Transverse colon (tissue), 4 donors: ENCODE measurements at places on chromosomes 1 and 21.

DNA sequence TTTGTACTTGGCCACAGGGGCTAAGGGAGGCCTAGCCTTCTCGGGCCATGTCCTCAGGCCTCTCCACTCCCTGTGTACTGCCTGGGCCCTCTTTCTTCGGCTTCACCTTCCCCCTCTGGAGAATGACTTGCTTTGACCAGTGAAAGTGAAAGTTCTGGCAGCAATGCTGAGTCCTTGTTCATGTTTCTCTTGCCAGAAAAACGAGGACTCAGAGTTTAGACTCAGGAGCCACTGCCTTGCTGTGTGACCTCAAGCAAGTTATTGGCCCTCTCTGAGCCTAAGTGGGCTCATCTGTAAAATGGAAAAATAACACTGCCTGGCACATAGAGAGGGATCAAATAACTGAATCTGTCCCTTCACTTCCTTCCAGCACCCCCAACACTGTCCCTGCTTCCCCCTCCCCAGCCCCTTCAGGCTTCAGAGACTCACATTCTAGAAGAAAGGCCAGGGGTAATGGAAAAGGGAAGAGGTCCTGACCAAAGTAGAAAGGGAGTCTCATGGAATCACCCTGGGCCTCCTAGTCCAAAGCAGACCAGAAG lies 1.5 kb downstream of the C1QA start:
- no peak for DNase-seq

DNA sequence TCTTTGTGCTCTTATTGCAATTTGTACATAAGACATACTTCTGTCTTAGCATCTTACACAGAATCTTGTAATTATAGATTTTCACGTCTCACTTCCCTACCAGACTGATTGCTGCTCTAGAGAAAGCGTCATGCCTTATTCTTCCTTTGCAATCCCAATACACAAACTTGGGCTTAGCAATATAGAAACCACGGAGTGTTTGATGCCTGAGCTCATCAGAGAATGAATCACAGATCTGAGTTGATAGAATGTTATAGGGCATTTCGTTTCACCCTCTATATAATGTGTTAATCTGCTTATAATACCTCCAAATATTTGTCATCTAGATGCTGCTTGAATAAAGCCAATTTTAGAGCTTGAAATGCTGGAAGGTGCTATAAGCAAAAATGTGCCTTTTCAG lies 6.6 kb downstream of the FMO1 start:
- no peak for DNase-seq

DNA sequence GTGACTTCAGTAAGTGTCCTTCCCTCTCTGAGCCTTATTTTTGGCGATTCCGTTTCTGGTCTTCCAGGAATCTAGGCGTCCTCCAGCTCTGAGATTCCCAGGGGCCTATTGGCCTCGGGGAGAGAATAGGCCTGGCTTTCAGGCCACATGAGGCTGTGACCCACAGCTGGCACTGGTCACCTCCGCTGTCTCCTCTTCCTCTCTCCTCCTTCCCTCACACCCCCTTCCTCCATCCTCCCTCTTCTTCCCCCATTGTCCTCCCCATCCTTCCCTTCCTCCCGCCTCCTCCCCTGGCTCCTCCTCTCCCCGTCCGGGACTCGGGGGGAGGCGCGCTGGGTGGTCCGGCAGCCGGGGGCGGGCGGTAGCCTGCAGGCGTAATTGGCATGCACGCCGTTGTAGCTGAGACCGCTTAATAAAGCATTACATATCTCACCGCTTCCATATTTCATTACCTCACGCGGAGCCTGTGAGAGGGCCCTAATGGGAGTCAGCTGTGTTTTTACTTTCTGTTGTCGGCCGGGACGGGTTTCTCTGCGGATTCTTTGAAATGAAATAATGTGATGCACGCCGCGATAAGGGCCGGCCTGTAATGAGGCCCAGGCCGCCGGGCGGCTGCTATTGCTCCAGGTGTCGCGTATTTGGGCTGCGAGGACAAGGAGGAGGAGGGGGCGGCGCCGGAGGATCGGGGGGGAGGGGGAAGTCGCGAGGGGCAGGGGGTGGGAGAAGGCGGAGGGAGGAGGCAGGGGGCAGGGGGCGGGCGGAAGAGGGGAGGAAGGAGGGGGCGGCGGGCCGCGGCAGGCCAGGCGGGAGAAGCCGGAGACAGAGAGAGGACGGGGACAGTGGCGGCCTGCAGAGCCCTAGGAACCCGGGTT lies 95.3 kb downstream of the FOXD2 start:
- DNase-seq = peak; percentile 34

DNA sequence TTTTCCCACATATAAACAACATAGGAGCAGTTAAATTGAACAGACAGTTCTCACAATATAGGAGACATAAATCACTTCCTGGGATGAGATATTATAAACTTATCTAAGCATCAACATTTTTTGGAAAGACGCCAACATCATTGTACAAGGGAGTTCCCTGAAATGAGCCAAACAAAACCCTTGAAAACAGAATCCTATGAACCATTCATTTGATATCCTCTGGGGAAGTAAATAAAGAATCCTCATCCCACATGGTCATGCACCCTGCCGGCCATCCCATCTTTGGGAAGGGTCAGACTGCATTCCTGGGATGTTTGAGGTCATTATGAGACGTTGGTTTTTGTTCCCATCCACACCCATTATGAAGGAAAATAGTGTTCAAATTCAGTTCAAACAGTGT lies 111.8 kb upstream of the USP25 start:
- no peak for DNase-seq

DNA sequence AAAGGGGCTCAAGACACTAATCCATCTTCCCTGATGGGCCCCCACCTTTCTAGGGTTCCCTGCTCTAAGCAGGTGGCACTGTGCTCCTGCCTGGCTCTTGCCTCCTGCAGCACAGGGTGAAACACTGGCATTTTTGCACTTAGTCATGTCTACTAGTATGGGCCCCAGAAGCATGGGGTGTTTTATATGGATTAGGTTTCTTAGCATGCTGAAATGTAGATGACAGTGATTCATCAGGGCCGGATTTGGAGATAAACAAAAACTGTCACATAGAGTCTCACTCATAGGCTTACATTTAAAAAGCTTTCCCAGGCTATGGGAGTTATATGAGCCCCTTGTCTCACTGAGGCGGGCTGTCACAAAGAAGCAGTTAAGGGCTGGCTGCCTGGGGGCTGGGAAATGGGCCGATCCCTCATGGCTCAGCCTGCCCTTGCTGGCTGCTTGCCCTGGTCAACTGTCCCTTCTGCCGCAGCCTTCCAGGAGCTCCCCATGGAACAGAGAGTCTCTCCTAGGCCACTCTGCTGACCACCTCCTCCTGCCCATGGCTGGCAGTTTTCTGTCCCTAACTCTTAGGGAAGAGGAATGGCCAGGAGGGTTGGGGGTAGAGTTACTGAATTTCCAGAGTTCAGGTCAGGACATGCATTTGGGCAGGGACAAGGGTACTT lies 6.5 kb downstream of the GALNT2 start:
- no peak for DNase-seq
